ENCODE measurements at places on chromosomes 4 and X. TPM values are rescaled to one million over a fixed set of nuclear protein-coding genes. Genes with fewer than 3 reads are reported as not detected.

Gene TACR3
- not detected for total RNA-seq

Gene DDIT4L
- 0.90 TPM for total RNA-seq

Gene EDA
- 4.3 TPM for total RNA-seq

Gene MAP9
- total RNA-seq: 9.9 TPM

DNA sequence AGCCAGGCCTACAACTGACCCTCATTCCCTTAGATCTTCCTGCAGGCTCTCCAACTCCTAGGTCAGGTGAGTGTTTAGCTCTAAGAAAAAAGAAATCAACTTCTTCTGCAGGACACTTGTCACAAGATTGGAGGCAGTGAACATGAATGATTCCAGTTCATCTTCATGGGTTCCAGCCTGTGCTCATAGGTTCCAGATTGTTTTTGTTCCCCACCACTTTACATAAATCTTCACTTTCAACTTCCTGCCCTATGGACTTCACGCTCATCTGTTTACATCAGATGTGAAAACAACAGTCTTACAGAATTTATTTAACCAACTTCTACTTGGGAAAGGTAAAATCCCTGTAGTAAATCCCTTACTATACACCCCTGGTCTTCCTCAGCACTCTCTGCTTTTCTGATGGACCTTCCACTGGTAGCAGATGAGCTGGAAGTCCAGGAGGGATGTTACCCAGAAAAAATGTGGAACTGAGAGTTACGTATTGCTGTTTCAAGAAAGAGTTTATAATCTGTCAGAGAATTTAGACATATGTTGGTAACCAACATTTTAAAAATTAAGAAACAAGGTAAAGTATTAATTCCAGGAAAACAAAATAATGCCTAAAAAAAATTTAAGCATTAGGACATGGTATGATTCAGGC lies 62.4 kb downstream of the ANAPC10 start:
- DNase-seq: no peak

GRCh38 chr4:82975792-82976191 lies 34.8 kb downstream of the LIN54 start:
- DNase-seq: no peak

DNA sequence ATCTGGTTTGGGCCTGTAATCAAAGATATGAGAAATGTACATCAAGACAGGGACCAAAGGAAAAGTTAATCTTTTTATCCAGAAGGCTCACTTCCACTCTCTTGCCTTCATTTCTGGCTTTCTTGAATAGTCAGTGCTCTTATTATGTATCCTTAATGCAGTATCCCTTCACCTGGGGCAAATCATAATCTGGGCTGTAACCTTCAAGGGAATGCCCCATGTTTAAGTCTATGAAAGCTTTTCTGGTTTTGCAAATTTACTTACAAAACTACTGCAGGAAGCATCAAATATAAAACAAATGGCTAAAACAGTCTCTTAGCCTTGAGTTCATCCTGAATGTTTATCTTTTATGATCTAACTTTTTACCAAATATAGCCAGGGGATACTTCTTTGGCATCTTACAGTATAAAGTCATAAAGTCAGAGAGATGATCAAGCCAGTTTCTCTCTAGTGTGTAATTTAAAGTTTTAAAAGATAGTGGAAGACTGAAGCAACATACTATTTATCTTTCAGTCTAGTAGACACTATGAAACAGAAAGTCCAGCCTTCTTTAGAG lies 1214.8 kb downstream of the STIM2 start:
- DNase-seq: no peak

DNA sequence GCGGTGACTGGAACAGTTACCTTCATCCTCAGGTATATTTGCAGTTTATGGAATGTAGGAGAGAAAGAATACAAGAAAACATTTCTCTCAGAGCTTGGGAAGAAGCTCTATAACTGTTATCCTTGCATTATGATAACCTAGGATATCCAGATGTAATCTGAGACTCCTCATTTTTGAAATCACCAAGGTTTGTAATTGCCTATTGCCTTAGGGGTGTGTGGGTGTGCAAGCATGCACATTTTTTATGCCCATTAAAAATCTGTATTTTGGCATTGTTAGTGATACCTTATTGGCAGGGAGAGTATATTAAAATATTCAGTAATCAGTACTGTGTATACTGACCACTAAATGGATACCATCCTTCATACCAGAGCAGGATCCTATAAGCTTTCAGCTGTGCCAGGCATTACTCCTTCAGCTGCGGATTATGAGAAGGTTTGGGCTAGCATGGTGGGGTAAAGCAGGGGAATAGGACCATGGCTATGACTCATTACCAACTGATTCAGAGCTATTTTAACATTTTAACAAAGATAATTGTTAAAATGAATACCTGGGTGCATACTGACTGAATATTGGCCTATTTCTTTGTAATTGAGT lies 8.3 kb downstream of the SEC24B start:
- no peak for DNase-seq

GRCh38 chrX:17692709-17693346 lies 44.5 kb upstream of the SCML1 start:
- DNase-seq: peak; percentile 8

DNA sequence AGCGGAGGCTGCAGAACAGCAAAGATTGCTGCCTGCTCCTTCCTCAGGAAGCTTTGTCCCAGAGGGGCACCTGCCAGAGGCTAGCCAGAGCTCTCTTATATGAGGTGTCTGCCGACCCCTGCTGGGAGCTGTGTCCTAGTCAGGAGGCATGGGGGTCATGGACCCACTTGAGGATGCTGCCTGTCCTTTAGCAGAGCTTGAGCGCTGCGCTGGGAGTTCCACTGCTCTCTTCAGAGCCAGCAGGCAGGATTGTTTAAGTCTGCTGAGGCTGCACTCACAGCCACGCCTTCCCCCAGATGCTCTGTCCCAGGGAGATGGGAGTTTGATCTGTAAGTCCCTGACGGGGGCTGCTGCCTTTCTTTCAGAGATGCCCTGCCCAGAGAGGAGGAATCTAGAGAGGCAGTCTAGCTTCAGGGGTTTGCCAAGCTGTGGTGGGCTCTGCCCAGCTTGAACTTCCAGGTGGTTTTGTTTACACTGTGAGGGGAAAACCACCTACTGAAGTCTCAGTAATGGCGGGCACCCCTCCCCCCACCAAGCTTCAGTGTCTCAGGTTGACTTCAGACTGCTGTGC lies 10.9 kb downstream of the DCK start:
- peak; percentile 75 for DNase-seq

GRCh38 chr4:100848841-100849240 lies 331.0 kb upstream of the EMCN start:
- peak; percentile 14 for DNase-seq

DNA sequence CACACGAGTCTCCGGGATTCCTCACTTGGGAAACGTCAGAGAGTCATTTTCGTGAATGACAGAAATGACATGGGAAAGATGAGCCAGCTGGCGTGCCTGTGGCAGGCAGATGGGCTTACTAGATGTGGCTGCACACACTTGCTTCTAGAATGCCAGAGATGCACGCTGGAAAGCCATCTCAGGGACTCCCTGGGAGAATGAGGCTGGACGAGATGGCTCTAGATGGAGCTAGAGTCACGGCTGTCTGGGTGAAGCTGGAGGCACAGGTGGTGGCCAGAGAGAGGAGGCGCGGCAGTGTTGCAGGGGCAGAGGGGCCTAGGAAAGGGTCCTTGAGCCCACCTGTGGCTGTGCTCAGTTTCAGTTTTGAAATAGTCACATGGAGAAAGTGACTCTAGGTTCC lies 26.0 kb downstream of the TKTL1 start:
- no peak for DNase-seq

DNA sequence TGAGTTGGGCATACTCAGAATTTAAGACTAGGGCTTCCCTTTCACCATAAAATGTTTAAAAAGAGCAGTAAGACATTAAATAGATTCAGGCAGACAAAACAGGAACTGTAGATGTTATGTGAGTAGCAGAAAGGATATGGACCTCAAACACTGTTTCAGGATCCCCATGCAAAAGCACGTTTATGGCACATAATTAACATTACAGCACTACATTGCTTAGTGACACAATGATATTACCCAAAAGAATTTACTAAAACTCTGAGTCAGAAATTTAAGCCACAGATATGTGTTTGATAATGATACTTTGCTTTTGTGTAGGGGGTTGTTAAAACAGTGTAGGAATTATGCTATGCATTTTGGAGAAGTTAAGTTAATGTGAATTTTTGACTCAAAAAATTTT lies 266.3 kb downstream of the PDGFC start:
- DNase-seq: no peak

DNA sequence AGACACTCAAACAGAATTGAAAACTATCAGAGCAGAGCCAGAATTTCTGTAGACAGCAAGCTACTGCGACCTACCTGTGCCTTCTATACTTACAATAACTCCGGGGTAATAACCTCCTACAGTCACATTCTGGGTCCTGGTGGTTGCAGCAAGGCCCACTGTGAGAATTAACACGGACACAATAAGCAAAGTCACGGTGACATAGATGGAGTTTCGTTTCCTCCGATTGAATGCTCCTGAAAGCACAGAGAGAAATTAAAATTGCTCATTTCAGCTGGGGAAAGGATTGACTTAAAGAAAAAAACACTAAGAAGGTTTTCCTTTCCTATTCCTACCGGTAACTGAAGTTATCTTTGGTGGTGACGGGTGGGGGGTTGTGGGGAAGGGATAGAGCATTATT lies 7.0 kb downstream of the TMEM255A start:
- no peak for DNase-seq
